ENCODE measurements at places on chromosomes 3 and 15.

DNA sequence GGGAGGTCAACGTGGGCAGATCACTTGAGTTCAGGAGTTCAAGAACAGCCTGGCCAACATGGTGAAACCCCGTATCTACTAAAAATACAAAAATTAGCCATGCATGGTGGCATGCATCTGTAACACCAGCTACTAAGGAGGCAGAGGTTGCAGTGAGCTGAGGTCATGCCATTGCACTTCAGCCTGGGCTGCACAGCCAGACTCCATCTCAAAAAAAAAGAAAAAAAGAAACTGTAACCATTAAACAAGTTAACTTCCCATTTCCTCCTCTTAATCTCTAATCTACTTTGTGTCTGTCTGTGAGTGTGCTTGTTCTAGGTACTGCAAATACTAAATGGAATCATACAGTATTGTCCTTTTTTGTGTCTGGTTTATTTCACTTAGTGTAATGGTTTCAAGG, 2.7 kb downstream of the RBM6 start:
- DNase-seq, result no peak

GRCh38 chr3:14374444-14374883, 27.9 kb upstream of the SLC6A6 start:
- no peak for DNase-seq

- DNase-seq, result no peak
Measured at GRCh38 chr15:40825661-40826422, 2.7 kb downstream of the PPP1R14D start.

- no peak for DNase-seq
Measured at GRCh38 chr3:53733446-53733845, 112.8 kb downstream of the CHDH start.

DNA sequence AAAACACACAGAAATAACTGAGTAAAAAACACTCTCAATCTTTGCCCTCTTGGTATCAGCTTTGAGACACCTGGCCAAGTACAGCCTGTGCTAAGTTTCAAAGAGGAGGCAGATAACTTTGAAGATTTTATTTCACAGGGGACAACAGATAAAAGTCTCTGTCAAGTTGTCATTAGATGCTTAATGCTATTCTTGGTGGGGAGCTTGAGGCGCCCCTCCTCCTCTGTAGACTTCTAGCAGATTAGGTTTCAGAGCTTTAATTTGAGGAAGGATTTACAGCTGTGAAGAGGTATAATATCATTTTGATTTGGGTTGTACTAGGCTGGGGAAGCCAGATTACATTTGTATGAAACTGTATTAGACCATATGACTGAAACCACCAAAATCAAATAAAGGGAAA, 620.3 kb downstream of the FHIT start:
- no peak for DNase-seq

DNA sequence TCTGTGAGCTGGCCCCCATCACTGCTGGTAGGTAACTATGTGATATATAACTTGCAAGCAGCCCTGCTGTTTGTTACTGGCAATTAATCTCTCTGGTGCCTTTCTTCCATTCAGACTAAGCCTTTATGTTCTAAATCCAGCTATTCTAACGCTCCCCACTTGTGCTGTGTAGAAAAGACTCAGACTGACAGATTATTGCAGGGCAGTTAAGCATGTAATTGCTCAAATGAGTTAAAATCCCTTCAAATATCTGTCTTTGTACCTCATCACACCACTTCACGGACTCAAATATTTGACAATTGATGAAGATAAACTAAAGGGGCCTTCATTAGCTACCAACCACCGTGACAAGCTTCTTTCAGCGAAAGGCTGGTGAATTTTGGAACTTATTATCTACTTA, 416.2 kb downstream of the NR2F2 start:
- no peak for DNase-seq

- DNase-seq, result no peak
Measured at GRCh38 chr15:55959744-55960447, 33.5 kb downstream of the NEDD4 start.

- DNase-seq, result no peak
Measured at GRCh38 chr15:64058279-64058678, 12.0 kb upstream of the DAPK2 start.

GRCh38 chr3:133890037-133890436, 5.6 kb downstream of the RAB6B start:
- DNase-seq, result no peak

DNA sequence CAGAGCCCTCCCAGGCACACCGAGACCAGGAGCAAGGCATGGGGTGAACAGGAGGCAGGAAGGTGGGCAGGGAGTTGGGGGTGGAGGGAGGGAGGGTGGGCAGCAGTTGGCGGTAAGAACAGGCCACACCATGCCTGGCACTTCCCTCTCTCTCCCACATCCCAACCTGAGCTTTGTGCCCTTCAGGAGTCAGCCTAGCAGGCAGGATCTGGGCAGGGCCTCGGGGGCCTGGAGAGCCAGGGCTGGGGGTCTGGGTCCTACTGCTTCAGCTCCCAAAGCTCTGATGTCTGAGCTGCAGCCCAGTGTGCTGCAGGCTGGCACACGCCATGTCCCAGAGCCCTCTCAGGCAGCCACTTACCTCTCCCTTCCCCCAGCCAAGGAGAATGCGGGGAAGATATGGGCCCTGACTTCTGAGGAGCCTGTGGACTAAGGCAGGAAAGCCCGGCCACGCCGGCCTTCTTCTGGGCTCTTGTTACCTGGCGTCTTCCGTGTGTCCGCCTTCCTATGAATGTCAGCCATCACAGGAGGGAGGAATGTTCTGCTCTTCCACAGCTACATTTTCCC, 2.9 kb upstream of the MYL3 start:
- DNase-seq, result no peak

GRCh38 chr3:30688776-30689641, 82.6 kb downstream of the TGFBR2 start:
- DNase-seq, result peak; percentile 0

GRCh38 chr3:112587336-112587735, 25.5 kb downstream of the SLC35A5 start:
- no peak for DNase-seq

- no peak for DNase-seq
Measured at GRCh38 chr15:39890621-39891020, 29.4 kb downstream of the GPR176 start.

DNA sequence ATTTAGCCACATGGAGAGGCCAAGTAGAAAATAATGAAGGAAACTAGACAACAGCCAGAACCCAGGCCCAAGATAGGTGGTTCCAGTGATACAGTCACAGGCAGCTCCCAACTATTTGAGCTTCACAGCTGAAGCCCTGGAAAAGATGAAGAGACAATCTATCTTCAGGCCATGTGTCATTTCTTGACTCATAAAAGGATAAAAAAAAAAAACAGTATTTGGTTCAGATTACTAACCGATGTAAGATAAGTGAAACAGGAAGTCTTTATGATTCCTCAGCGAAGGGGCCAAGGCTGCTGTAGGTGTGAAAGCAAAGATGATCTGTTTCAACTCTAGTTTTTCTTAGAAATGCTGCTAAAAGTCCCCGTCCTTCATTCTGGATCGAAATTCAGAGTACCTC, 394.6 kb downstream of the ZNF385D start:
- DNase-seq, result no peak

DNA sequence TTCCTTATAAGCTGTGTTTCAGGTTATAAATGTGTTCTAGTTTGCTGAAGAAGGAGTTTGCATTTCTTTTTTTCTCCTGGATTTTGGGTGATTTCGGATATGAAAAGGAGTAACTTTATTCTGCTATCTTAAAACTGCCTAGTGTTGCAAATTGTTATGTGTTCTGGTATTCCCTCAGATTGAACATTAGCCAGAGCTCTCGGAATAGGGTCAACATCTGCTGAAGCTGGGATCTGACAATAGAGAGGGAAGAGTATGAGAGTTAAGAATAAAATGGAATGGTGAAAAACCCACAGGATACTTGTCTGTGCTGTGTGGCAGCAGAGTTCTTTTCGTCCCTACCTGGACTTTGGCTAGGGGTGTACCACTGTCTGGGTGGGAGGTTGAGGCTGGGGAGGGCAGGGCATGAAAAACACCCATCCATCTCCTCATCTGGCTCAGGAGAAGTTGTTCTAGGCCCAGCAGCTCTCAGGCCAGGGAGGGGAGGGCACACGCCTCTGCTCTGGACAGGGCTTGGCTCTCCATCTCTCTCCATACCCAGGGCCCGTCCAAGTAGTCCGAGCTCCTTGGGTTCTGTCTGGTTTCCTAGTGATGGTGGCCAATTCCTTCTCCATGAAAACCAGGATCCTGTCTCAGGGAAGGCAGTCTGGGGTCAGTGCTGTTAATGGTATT, 13.2 kb downstream of the SPSB4 start:
- no peak for DNase-seq

DNA sequence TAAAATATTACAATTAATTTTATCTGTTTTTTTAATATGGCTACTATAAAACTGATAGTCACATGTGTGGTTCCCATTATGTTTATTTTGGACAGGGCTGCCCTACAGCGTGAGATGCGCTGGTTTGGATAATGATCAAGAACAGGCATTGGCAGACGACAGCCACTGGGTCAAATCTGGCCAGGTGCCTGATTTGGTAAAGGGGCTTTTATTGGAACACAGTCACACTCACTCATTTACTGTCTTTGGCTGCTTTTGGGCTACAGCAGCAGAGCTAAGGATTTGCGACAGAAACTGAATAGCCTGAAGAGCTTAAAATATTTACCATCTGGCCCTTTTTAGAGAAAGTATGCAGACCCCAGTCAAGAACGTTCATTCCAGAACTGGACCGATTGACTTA, 724.2 kb upstream of the CFAP20DC start:
- peak; percentile 77 for DNase-seq

GRCh38 chr3:8529738-8530525, 28.3 kb downstream of the LMCD1 start:
- no peak for DNase-seq

Data from NCI-H446 treated with DMSO at 0.1 percent for 48 hours (cell line).